T follicular helper cell (primary cell): ENCODE measurements at places on chromosomes 3 and 15.

DNA sequence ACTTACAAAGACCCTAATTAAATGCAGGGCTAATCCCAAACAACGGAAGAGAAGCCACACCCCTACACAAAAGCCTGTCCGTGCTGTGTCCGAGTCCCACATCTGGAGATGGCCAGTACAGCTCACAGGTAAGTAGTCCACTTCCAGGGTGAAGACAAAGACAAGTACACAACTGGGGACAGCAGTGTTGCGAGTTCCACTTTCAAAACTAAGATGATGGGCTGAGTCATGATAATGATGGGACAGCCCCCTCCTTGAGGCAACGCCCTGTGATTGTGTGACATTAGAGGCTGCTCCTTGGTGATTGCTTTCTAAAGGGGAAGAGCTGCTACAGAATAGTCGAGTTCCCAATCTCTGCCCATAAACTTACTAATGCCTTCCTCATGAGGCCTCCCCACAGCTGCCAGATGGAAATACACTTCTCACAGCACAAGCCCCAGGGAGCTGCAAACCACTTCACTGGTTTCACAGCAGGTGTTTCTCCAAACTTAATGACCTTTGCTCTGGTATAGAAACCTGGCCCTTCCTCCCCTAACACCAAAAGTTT, 27.6 kb downstream of the RFT1 start:
- no peak for DNase-seq

- no peak for DNase-seq
Measured at GRCh38 chr3:42672515-42672914, 12.8 kb upstream of the KLHL40 start.

- no peak for DNase-seq
Measured at GRCh38 chr3:16240229-16241023, 24.3 kb downstream of the DPH3 start.

- DNase-seq: no peak
Measured at GRCh38 chr15:39154776-39155175, 426.1 kb upstream of the THBS1 start.
